ENCODE measurements at places on chromosomes 2 and 18. TPM values are rescaled to one million over a fixed set of nuclear protein-coding genes. Genes with fewer than 3 reads are reported as not detected.

GAL3ST2 gene
- 0.14 TPM for total RNA-seq

CABYR gene
- 2.9 TPM for total RNA-seq

AFF3 gene
- total RNA-seq = 1.5 TPM

MRPL33 gene
- 50.5 TPM for total RNA-seq

SLC38A11 gene
- 0.57 TPM for total RNA-seq

KCNF1 gene
- total RNA-seq = not detected

NGEF gene
- 0.57 TPM for total RNA-seq

SLC20A1 gene
- 560 TPM for total RNA-seq

COX7A2L gene
- 156 TPM for total RNA-seq

ACMSD gene
- not detected for total RNA-seq

UPP2 gene
- not detected for total RNA-seq

LRRC30 gene
- total RNA-seq = not detected

Measured in placental pericyte (primary cell).